ENCODE measurements at places on chromosomes 3 and 15. TPM values are rescaled to one million over a fixed set of nuclear protein-coding genes. Genes with fewer than 3 reads are reported as not detected.

- DNase-seq = no peak
These were observed 65.3 kb downstream of the ADAMTS17 start for GRCh38 chr15:100276506-100276905.

DNA sequence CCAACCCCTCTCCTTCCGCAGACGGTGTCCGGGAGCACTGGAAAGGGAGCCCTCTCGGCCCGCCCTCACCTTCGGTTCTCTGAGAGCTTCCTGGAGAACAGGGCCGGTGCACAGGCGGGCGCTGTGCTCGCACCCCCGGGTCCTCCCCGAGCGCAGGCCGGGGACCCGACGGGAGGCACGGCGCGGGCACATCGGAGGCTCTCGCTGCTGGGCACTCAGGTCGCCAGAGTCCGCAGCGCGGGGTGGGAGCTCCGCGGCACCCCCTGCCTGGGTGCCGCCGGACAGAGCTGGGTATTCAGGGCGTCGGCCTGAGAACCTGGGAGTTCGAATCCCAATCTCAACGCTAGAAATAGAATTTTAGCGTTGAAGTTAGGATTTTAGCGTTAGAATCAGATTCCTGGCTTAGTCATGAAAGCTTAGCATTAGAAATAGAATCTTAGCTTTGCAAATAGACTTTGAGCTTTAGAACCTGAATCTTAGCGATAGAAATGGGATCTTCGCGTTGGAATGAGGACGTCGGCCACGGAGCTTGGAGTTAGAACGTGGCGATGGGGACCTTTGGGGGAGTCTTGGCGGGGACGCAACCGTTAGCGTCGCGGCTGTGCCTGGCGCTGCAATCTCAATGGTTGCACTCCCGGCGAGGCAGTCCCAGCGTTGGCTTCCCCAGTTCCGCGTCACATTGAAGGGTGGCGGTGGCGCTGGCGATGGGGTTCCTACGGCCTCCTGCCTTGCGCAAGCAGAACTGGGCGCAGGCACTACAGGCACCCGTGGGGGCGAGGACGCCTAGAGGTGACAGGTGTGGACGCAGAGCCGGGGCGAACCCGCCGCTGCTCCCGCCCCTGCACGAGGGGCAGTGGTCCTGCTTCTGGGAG lies 549 bp downstream of the TRH start:
- no peak for DNase-seq

DNA sequence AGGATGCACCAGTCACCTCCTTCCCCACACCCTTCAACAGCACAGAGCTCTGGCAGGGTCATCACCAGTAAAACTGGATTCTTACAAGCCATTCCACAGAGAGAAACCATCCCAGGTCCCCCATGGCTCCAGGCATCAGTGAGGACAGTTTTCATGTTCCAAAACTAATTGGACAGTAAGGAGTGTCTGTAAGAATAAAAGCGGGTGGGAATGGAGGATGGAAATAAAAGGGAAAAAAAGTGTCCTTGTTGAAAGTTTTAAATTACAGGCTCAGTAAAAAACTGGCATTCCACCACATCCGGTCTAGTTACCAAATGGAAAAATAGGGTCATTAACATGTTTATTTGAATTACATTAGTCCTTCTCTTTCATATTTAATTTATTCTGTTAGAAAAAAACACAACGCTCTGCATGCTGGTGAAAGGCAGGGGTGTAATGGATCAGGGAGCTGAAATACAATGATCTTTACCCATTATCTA lies 117.4 kb downstream of the TIGIT start:
- no peak for DNase-seq

- DNase-seq = no peak
These were observed 112.0 kb upstream of the MCTP2 start for GRCh38 chr15:94119298-94119811.

DNA sequence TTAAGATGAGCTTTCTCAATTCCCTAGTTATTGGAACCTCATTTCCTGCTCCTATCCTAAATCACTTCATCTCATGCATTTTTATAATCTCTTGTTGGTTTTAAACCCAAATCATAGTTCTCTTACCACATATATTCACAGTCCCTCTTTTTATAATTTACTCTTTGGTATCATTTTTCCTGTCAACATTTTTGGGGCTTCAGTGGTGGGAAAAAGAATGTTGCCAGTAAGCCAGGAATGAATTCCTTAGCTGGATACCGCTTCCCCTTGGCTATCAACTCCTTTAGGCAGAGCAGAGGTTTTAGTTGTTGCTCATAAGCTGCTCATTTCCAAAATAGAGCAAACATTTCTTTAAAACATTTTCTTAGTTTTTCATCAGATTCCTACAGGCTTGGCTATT lies 112.3 kb downstream of the GALK2 start:
- no peak for DNase-seq

- DNase-seq = no peak
These were observed 617.0 kb downstream of the PYDC2 start for GRCh38 chr3:192077795-192078497.

DNA sequence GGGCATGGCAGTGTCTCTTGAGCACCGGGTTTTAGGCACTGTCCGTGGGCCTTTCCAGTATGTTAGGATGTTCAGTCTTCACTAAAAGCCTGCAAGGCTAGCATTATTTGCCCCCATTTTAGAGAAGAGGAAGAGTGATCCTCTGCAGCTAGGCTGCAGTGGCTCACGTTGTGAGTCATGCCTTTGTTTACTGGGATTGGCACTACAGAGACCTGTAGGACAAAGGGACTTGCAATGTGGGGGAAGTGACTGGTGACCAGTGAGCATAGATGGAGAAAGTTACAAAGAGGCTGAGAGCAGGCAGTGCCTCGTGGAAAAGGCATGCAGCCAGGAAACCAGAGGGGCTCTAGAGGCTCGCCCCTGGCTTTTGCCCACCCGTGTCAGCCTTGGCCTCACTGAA lies 26.8 kb upstream of the CPNE9 start:
- DNase-seq = no peak

DNA sequence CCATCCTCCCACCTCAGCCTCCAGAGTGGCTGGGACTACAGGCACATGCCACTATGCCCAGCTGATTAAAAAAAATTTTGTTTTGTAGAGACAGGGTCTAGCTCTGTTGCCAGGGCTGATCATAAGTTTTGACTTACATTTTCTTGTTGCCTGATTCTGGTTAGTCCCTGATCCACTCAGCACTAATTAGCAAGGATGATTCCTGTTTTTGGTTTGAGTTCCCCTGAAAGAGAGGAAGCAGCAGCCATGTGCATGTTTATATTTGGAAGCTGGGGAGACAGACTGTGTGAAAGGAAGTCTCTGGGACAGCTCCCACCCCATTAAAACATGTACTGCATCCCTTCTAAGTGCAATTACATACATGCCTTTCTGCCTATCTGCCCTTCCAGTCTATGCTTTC lies 3.6 kb upstream of the NCK1 start:
- DNase-seq = no peak

GRCh38 chr15:70267879-70268278 lies 170.2 kb upstream of the TLE3 start:
- DNase-seq = no peak

DNA sequence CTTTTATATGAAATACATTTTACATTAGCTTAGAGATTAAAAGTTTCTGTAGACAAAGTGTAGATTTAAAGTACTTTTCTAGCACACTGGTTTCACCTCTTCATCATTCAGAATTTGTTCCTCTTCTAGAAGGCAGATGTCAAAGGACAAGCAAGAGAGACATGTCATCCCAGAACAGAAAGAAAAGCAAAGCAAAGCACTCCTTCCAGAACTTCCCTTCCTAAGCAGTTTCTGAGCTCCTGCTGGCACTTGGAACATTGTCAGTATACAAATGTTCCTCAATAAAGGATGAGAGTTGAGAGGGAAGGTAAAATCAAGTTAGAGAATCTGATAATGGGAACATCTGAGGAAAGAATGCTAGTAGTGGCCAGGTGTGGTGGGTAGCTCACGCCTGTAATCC lies 26.2 kb downstream of the TMOD3 start:
- no peak for DNase-seq

- DNase-seq = no peak
These were observed 33.7 kb downstream of the SYNM start for GRCh38 chr15:99138491-99138982.

GRCh38 chr3:159187232-159187631 lies 385.4 kb downstream of the MFSD1 start:
- no peak for DNase-seq

- no peak for DNase-seq
These were observed 19.4 kb downstream of the PLSCR1 start for GRCh38 chr3:146524961-146525360.

DNA sequence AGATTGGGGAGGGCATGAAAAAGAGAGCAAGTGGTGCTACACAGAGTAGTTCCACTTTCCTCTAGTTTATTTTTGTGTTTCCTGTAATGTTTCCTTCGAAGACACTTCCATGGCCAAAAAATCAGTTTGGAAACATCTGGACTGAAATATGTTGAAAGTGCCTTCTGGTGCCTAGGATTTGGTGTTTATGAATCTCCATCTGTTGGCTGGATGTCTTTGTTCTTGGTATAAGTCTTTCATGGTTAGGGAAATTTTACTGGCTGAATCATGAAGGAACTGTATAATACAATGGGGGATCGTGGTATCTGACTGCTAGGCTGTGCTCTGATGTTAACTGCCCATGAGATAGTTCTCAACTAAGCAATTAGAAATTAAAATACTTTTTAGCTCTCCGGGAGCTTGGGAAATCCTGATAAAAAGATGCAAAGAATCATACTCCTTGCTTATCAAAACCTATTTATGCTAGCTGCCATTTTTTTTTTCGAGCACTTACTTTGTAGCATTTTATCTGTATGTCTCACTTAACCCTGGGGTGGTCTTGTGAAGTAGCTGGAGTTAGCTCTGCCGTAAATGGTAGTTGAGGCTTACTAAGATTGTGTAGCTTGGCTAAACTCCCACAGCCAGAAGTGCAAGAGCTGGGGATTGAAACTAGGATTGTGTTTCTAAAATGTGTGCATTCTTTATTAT lies 21.9 kb downstream of the AKAP13 start:
- DNase-seq = no peak

GRCh38 chr15:101171954-101172353 lies 79.9 kb downstream of the CHSY1 start:
- no peak for DNase-seq

- DNase-seq = no peak
These were observed 17.9 kb upstream of the ANKRD28 start for GRCh38 chr3:15815696-15816095.

GRCh38 chr3:125679258-125679657 lies 84.0 kb upstream of the OSBPL11 start:
- no peak for DNase-seq

DNA sequence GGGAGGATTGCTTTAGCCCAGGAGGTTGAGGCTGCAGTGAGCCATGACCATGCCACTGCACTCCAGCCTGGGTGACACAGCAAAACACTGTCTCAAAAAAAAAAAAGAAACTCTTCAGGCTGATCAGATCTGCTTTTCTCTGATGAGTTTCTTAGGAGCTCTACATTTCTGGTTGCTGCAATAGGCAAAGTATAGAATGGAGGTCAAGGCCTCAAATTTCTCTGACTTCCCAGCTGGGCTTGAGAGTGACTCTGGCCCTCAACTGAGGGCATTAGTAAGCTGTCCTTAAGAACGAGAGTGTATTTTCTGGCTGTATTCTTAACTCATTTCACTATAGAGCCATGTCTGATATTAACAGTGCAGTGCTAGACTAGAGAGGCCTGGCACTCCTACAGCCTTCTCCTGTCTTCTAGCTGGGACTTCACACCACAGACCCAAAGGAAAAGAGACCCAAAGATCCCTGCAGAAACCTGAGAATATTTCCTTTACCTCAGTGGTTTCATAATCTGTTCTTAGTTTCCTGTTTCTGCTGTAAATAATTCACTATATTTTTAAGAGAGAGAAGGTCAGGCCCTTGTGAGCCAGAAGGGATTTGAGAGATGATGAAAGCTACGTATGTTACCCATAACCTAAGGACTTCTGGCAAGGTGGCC lies 2.0 kb upstream of the NR1I2 start:
- no peak for DNase-seq

DNA sequence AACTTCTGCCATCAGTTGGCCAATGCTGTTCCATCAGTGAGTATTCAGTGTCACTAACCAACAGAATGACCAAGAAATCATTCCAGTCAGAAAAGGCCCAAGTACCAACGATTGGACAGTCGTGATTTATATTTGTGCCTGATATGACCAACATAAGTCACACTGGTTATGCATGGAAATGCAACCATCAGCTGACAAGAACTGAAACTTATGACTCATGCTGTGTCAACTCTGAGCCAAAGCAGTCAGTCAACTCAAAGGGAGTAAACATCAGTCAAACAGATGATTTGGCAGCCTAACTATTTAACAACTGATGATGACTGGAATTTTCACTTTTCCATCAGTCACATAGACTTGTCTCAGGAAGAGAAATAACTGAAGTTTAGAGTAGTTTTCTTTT lies 142.4 kb downstream of the ANXA2 start:
- no peak for DNase-seq

GRCh38 chr15:84836844-84837243 lies 19.7 kb downstream of the ALPK3 start:
- no peak for DNase-seq

DNA sequence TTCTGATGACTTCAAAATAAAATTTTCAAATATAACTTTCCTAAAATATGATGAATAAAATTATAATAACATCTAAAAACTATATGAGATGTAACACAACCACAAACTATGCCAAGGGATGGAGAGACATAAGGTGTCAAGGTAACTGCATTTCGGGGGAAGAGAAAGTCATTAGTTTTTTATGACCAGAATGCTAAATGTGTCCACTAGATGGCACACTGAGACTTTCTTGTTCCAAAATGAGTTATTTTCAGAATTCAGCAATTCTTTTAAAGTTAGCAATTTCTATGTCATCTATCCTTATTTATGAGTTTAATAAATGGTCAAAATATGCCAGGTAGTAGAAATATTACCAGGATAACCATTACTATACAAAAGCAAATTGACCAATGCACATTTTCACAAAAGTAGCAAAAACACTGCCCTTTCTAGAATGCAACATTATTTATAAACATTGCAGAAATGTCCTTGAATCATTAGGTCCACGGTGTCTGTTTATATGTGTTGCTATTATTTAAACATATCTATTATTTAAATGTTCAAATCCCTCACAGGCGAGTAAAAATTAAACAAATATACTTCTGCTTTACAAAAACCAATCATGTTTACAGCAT lies 374.2 kb downstream of the PLCL2 start:
- DNase-seq = peak; percentile 74

NANOGP8 gene
- total RNA-seq = not detected

CCDC9B gene
- 0.28 TPM for total RNA-seq

CAV3 gene
- 0.38 TPM for total RNA-seq

NPAP1 gene
- total RNA-seq = under 0.01 TPM

DGKG gene
- 1.6 TPM for total RNA-seq

ALG1L2 gene
- total RNA-seq = 0.28 TPM

TLR9 gene
- 0.66 TPM for total RNA-seq

SLC2A2 gene
- not detected for total RNA-seq

TRAK1 gene
- total RNA-seq = 10.9 TPM

BCL6 gene
- total RNA-seq = 26.8 TPM

ULK4 gene
- 6.3 TPM for total RNA-seq

All from thymus (tissue), 14 donors.